GM06990 (cell line): ENCODE measurements at places on chromosomes 3 and 15.

GRCh38 chr3:132549890-132550578, 47.0 kb upstream of the ACKR4 start:
- peak; percentile 9 for DNase-seq

GRCh38 chr3:17399586-17399985, 342.8 kb downstream of the TBC1D5 start:
- DNase-seq: peak; percentile 12

- DNase-seq: no peak
These were observed 39.9 kb upstream of the LRTM1 start for GRCh38 chr3:54967731-54968161.

- DNase-seq: no peak
These were observed 1.8 kb upstream of the SNAP23 start for GRCh38 chr15:42493679-42494078.

DNA sequence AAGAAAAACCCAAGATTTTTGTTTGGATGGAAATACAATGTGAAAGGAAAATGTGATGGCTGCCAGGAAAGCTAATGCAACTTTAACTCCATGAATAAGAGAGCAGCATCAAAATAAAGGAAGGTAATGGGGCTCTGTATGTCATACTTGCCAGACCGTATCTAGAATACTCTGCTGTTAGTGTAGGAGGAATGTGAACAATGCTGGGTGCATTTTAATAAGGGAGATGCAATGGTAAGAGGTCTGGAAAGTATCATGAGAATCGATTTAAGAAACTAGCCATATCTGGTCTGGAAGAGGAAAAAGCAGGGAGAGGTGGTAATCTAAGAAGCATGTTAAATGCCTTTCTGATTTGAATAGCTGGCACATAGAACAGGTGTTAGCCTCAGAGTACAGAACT, 239.6 kb downstream of the GBE1 start:
- DNase-seq: no peak

GRCh38 chr15:80778964-80779657, at the start of gene CEMIP:
Gene CEMIP, plus strand, starts transcription at chr15:80779370. Its CDS starts 94,510 bp downstream, at chr15:80873880.
- peak; percentile 66 for DNase-seq

GRCh38 chr15:66760968-66761725, 59.1 kb downstream of the SMAD6 start:
- no peak for DNase-seq

- DNase-seq: no peak
These were observed 75.9 kb downstream of the TMEM108 start for GRCh38 chr3:133113927-133114597.

GRCh38 chr15:77825252-77825542, 192.5 kb upstream of the LINGO1 start:
- no peak for DNase-seq

DNA sequence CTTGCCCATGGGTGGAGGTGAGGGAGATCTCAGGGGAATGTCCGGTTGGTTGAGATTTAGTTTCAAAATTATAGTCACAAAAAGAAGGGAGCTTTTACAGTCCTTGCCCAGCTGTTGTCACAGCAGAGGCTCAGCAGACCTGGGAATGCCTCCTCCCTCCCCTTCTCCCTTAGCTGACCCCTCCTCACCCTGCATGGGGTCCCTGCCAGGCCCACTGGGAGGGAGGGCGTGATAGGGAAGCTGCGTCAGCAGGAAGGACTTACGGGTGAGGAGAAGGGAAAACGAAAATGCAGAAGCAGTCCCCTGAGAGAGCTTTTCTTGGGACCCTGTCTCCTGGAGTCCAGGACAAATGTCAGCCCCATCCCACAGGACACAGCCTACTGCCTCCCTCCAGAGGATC, 18.9 kb downstream of the SCN5A start:
- DNase-seq: no peak

DNA sequence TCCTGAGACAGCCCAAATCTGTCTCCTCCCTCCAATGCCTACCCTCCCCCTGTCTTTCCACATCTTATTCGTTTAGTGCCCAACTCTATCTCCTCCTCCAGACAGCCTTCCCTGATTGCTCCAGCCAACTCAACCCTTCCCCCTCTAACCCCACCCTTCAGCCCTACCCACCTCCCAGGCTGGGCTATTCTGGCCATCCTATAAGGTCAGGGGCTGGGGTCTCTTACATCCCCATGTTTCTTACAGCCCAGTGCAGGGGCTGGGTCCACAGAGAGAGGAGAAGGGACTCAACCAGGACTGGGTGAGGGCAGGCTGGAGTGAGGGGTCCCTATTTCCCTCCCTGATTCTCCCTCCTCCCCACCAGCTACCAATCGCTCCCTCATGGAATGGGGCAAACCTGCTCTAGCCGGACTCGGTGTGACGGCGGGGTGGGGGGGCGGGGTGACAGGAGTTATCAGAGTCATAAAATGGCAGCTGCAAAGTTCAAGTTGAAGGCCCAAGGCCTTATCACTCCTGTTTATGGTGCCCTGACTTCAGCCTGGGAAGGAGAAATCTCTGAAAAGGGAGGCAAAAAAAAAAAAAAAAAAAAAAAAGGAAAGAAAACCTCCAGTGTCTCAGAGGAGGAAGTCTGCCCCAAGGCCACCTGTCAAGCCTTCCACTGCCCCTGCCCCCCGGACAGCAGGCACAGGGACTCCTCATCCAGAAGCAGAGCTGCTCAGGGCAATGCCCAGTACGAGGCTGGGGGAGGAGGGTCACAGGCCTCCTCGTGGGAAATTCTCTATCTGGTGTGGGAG, 2.1 kb downstream of the VIPR1 start:
- DNase-seq: no peak

DNA sequence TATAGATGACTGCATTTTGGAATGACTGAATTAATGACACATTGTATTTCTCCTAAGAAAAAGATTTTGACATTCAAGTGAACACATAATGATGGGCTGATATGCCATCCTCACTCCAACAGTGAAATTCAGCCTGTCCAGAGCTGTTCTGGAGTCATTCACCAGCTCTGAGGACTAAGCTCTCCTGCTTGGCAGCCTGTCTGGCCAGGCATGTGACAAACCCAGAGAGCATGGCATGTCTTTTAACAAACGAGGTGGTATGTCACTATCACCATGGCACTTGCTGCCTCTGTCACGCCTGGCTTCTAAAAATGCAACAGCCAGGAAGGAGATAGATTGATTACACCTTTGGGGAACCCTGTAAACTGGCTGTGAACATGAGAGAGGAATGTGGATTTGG, 1.4 kb downstream of the ACTC1 start:
- no peak for DNase-seq

- no peak for DNase-seq
These were observed 218.0 kb downstream of the CADM2 start for GRCh38 chr3:85176799-85177198.

DNA sequence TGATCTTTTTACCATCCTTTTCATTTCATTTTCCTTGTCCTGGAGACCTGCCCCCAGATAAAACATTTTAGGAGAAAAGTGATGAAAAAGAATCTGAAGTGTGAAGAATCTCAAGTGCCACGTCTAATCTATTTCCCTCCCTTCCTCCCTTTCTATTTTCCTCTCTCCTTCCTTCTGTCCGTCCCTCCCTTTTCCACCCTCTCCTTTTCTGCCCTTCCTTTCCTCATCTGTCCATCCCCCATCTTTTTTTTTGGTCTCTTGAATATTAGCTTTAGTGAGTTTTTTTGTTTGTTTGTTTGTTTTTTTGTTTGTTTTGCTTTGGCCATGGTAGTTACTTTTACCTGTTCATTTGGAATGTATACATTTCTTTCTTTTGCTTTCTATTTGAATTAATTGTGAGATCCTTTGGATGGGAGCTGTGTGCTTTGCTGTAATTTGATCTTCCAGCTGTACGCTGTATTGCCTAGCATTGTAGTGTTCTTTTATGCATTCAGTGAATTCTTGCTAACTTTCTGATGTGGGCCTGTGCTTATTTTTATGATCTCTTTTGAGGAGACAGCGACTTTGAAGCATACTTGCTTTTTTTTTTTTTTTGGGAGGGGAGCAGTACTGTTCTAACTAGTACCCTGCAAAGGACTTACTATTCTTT, 19.2 kb downstream of the CDIN1 start:
- no peak for DNase-seq

DNA sequence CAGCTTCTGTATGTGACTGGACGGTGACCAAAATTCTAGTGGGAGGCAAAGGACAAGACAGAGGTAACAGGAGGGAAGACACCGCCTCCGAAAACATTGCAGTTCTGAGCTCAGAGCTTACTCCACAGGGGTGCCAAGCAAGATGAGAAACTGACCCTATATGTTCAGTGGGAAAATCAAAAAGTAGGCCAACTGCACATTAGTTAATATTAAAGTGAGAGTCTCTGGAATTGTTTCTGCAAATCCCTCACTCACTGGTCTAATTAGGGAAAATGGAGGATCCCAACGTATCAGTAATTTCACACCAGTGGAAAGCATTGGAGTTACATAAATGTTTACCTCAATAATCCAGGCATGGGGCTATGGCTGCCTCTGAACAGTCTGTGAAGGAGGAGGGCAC, 313.3 kb upstream of the KCNH8 start:
- DNase-seq: no peak
